NCI-H1417 treated with DMSO at 0.1 percent for 48 hours (cell line): ENCODE measurements at places on chromosomes 12 and 14.

- DNase-seq = no peak
These were observed 27.6 kb downstream of the SLC2A13 start for GRCh38 chr12:40078266-40078665.

DNA sequence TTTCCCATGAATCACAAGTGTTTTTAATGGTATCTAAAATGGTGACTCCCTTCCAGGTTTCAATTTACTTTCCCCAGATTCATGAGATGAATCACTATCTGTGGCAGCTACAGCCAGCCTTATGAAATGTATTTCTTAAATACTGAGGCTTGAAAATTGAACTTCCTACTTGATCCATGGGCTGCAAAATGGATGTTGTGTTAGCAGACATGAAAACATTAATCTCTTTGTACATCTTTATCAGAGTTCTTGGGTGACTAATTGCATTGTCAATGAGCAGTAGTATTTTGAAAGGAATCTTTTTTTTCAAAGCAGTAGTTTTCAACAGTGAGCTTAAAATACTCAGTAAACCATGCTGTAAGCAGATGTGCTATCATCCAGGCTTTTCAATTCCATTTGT, 250.8 kb downstream of the SLC6A15 start:
- DNase-seq = no peak

- DNase-seq = no peak
These were observed 36.6 kb upstream of the SPPL3 start for GRCh38 chr12:120940799-120941198.

GRCh38 chr12:27198036-27198435, 46.0 kb upstream of the STK38L start:
- DNase-seq = no peak

DNA sequence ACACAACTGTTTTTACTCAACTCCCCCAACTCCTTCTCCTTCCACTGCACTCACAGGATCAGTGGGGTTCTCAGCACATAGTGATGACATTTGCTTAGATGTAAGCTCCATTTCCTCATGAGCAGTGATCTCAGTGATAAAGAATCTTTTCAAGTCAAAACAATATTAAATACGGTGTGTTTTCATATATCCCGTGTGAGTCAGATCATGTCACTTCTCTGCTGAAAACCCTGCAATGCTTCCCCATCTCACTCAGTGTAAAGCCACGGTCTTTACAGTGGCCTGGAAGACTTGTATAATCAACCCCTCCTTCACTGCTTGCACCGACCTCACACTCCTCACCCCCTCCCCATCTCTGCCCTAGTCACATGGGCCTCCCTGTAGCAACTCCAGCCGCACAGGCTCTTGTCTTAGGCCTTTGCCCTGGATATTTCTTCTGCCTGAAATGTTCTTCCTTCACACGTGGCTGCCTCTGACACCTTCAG, 149.7 kb upstream of the ARHGAP5 start:
- DNase-seq = no peak

- DNase-seq = no peak
These were observed 3.8 kb downstream of the MCRS1 start for GRCh38 chr12:49563951-49564685.

GRCh38 chr14:72701237-72701565, 192.7 kb downstream of the DPF3 start:
- no peak for DNase-seq

- DNase-seq = no peak
These were observed 309.5 kb downstream of the ATXN7L3B start for GRCh38 chr12:74847169-74847568.

DNA sequence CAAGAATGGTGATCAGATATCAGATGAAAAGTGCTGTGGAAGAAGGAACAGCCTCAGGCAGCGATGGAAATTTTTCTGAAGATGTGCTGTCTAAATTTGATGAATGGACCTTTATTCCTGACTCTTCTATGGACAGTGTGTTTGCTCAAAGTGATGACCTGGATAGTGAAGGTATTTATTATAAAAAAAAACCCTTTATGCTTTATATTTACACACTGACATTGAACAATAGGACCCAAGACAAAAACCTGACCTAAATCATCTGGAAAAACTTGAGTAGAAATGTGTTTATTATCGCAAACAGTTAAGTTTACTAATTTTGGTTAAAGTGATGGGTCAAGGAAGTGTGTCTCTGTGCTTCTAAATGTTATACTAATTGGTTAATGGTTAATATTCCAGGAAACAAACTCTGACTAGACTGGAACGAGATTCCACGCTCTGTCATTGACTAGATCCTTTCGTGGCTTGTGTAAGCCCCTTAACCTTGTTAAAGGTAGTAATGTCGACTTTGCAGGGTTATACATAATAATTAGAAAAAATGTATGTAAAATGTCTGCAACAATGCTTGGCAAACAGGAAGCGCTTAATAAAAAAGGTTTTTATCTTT, 62.7 kb downstream of the LRRK2 start:
- DNase-seq = no peak

DNA sequence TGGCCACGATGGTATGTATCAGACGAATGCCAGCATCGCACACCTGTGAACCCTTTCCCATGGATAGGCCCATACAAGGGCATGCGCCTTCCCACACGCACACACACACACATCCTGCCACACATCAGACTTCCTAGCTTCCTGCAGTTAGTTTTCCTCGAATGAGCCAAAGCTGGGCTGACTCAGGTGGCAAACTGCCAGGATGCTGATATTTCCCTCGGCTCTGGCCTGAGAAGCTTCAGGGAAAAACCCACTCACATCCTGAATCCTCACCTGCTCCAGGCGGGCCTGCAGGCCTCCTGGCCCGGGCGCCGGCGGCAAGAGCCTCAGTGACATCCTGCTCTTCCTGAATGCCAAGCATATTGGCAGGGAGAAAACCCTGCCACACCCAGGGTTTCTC, 22.4 kb downstream of the CALM1 start:
- no peak for DNase-seq

- DNase-seq = no peak
These were observed 91.3 kb upstream of the PLEKHA5 start for GRCh38 chr12:19038209-19038608.

DNA sequence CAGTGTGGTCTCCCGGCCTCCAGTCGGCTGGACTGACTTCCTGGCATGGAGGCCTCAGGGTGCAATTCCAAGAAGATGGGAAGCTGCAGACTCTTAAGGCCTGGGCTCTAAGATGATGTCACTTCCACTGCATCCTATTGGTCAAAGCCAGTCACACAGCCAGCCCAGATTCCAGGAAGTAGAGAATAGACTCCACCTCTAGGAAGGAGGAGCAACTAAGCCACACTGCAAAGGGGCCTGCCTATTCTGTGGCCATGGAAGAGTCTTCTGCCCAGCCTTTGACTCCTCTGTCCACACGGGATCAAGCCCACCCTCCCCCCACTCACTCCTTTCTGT, 103.9 kb upstream of the RFLNA start:
- no peak for DNase-seq

- no peak for DNase-seq
These were observed 2.6 kb downstream of the WNK1 start for GRCh38 chr12:754851-755562.

GRCh38 chr14:98742001-98742400, 530.0 kb downstream of the BCL11B start:
- DNase-seq = no peak

DNA sequence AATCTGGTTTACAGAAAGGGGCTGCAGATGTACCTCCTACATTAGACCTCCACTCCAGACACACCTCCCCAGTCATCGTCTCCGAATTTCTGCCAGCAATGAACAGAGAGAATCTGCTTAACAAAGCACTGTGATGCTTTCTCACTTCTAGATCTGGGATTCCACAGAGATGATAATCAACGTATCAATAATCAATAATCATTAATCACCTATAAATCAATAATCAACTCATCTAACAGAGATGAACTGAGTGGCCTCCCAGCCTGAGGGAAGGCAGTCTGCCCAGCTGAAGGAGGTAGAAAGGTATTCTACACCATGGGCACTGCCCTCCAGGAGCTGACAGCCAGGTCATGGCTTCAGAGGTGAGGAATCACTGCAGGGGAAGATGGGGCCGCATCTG, 183.2 kb downstream of the TMEM132D start:
- DNase-seq = no peak

GRCh38 chr12:68831272-68831671, 23.3 kb downstream of the MDM2 start:
- no peak for DNase-seq

DNA sequence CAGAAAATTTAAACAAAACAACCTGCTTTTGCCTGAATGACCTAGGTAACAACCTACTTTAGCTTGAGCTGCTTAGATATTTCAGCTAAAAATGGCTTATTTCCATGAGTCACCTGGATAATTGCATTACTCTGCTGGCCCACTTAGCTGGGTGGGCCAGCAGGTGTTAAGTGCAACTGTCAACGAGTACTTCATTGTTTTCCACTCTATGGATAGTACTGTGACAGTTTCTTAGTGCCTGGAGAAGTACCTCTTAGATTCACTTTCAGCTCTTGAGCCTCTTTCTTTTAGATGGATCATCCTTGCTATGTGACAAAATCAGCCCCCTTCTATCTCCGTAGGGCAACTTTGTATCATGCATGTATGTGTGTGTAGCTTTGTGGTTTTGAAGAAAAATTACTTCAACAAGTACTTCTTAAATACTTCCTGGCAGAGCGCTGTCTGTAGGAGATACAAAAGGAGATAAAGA, 368.2 kb upstream of the ATP2B1 start:
- no peak for DNase-seq
